Effector CD4-positive, alpha-beta T cell (primary cell): ENCODE measurements at places on chromosomes 16 and 17.

DNA sequence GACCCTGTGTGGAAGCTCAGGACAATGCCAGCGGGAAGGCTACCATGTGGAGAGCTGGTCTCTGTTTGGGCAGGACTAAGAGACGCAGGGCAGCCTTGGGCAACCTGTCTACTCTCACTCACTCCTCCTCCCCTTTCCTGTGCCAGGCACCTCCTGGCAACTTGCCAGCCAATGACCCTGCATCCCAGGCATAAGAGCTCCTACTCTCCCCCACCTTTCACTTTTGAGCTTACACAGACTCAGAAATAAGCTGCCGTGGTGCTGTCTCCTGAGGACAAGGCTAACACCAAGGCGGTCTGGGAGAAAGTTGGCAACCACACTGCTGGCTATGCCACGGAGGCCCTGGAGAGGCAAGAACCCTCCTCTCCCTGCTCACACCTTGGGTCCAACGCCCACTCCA, 2.6 kb downstream of the HBM start:
- DNase-seq, result no peak

- DNase-seq, result no peak
Measured at GRCh38 chr17:60305141-60305540, 86.8 kb downstream of the USP32 start.

- no peak for DNase-seq
Measured at GRCh38 chr16:60553090-60553757, 1483.0 kb downstream of the CDH8 start.

DNA sequence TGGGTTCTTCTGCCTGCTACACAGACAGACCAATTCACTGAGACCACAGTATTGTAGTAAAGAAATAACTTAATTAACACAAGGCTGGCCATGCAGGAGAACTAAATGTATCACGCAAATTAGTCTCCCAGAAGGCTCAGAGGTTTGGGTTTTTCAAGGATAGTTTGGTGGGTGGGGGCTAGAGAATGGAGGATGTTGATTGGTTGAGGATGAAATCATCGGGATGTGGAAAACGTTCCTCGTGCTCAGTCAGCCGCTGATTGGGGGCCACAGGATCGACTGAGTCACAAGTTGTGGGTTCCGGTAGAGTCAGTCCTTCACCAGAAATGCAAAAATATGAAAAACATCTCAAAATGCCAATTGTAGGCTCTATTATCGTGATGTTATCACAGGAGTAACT, 18.7 kb downstream of the RHOT1 start:
- no peak for DNase-seq

GRCh38 chr17:20216154-20216815, 207.1 kb downstream of the SPECC1 start:
- DNase-seq, result no peak

DNA sequence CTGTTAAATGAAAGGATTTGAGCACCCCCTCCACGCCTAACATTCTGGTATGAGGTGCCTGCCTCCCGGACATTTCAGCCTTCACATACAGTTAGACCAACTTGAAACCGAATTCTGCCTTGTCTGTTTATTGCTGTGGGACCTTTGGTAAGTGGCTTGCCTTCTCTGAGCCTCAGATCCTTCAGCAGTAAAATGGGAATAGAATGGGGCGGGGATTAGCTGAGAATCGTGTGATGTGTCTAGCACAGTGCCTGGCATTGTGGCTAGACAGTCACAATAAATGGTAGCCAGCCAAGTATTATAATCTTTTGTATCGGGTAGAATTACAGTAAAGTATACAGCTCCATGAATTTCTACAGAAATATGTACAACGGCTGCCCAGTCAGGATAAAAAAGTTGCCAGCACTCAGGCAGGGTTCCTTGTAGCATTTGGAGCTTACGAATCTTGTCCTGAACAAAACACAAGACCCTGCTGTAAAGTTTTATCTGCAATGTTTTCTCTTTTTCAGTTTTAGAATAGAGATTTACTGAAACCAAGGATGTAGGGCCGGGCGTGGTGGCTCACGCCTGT, 786 bp downstream of the TMC7 start:
- DNase-seq, result no peak
